Glutamatergic neuron (in vitro differentiated cells): ENCODE measurements at places on chromosomes 5 and 9. TPM values are rescaled to one million over a fixed set of nuclear protein-coding genes. Genes with fewer than 3 reads are reported as not detected.

- peaks cover 8% of the 10 kb centered on the region for H3K36me3 ChIP-seq
- H3K27me3 ChIP-seq, result no peaks in the 10 kb centered on the region
- H3K4me3 ChIP-seq, result no peak overlapping the region
Observed at GRCh38 chr9:113164536-113165300, 13.9 kb downstream of the SLC31A2 start.

DNA sequence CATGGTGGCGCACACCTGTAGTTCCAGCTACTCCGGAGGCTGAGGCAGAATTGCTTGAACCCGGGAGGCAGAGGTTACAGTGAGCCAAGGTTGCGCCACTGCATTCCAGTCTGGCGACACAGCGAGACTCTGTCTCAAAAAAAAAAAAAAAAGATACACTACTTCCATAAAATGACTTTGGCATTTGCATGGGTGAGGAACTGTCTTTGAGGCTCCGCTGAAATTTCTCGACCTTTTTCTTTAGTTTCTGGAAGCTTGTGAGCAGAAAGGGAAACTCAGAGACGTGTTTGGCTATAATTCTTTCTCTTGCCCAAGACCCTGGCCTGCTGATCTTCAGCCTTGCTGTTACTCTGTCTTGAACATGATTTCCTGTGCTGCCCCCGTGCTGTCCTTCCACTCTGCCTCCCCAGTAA lies 37.3 kb downstream of the SPIN1 start:
- H3K36me3 ChIP-seq, result peaks cover 6% of the 10 kb centered on the region
- no peak overlapping the region for H3K4me3 ChIP-seq
- H3K27ac ChIP-seq, result peak overlapping the region; percentile 95

DNA sequence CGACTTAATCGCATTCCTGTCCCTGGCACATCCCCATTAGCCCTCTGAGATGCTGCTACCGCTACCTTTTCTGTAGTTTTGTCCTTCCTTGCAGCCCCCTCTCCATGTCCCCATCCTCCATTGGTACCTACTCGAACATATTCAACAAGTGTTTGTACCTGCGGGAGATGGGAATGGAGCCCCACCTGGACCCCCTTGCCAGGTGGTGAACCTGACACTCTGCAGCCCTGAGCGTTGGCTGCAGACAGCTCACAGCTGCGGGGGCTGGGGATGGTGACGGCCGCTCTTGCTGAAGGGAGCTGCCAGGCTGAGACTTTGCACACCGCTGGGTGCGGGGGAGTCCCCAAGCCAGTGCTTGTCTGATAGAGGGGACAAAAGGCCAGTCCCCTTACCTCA lies 96.3 kb upstream of the DAP start:
- H3K27ac ChIP-seq, result no peak overlapping the region
- H3K36me3 ChIP-seq, result peaks cover 6% of the 10 kb centered on the region
- H3K27me3 ChIP-seq, result peaks cover 8% of the 10 kb centered on the region
- DNase-seq, result no peak
- H3K4me1 ChIP-seq, result peaks cover 9% of the 10 kb centered on the region
- H3K4me3 ChIP-seq, result no peak overlapping the region

GRCh38 chr5:76954383-76954763 lies 1.5 kb downstream of the CRHBP start:
- peaks cover 7% of the 10 kb centered on the region for H3K27me3 ChIP-seq
- no peaks in the 10 kb centered on the region for H3K4me1 ChIP-seq
- H3K4me3 ChIP-seq, result peak overlapping the region; percentile 79
- H3K36me3 ChIP-seq, result no peaks in the 10 kb centered on the region

GMCL2 gene
- not detected for total RNA-seq

CDX1 gene
- total RNA-seq, result not detected

VLDLR gene
- total RNA-seq, result 28.8 TPM

FIBCD1 gene
- total RNA-seq, result not detected
